ENCODE measurements at places on chromosomes 4 and X. TPM values are rescaled to one million over a fixed set of nuclear protein-coding genes. Genes with fewer than 3 reads are reported as not detected.

Gene PROM1
- total RNA-seq = 0.37 TPM

DNA sequence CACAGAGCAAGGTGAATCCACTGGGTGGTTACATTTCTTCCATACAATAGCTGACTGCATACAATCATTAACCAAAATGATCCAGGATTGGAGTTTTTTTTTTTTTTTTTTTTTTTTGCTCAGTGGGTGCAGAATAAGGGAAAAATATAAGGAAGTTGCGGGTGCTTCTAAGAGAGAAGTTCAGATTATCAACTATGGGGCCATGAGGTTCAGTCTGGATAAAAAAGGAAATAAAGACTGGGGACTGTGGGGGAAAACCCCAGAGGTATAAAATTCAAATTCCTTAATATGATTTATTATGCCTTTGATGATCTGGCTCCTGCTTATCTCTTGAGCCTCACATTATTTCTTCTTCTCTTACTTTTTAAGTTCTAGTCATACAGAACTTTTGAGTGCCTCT is 5.9 kb upstream of the EIF1AX start:
- no peak for DNase-seq

GRCh38 chr4:72073816-72074215 is 42.0 kb downstream of the NPFFR2 start:
- no peak for DNase-seq

GRCh38 chr4:3410401-3411135 is 31.2 kb upstream of the HGFAC start:
- no peak for DNase-seq

GRCh38 chrX:26914232-26914631 is 548.9 kb downstream of the PPP4R3C start:
- DNase-seq = no peak

Gene NKX6-1
- 0.64 TPM for total RNA-seq

Gene CTAG1A
- total RNA-seq = not detected

Gene GPC4
- 17.7 TPM for total RNA-seq

- DNase-seq = no peak
These were observed 240.3 kb downstream of the DCLK2 start for GRCh38 chr4:150318527-150318926.
